ENCODE measurements at places on chromosomes 1 and 21. TPM values are rescaled to one million over a fixed set of nuclear protein-coding genes. Genes with fewer than 3 reads are reported as not detected.

MROH9 gene
- total RNA-seq, result not detected

- no peak for DNase-seq
Measured at GRCh38 chr1:94741510-94741909, 78.6 kb upstream of the SLC44A3 start.

- DNase-seq, result no peak
Measured at GRCh38 chr1:39508266-39508665, 16.8 kb downstream of the BMP8A start.

GRCh38 chr1:78132948-78133322 lies 87.2 kb downstream of the GIPC2 start:
- DNase-seq, result no peak

S100A12 gene
- 1.2 TPM for total RNA-seq

DNA sequence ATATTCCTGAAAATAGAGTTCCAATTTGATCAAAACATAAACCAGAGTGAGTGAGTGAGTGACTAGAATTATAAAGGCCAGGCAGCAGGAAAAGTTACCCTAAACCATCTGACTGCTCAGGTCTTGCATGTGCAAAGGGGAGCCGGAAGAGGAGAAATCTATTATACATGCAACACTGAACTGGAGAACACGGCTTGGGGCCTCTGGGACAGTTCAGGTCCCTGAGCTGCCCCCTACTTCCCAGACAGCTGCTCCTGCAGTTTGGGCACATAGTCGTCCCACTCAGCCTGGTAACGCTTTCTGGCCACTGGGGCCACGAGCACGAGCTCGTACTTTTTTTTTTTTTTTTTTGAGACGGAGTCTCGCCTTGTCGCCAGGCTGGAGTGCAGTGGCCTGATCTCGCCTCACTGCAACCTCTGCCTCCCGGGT lies 40.1 kb downstream of the PTPRC start:
- no peak for DNase-seq

- peak; percentile 47 for DNase-seq
Measured at GRCh38 chr1:197868751-197869489, 33.5 kb upstream of the C1orf53 start.

DNA sequence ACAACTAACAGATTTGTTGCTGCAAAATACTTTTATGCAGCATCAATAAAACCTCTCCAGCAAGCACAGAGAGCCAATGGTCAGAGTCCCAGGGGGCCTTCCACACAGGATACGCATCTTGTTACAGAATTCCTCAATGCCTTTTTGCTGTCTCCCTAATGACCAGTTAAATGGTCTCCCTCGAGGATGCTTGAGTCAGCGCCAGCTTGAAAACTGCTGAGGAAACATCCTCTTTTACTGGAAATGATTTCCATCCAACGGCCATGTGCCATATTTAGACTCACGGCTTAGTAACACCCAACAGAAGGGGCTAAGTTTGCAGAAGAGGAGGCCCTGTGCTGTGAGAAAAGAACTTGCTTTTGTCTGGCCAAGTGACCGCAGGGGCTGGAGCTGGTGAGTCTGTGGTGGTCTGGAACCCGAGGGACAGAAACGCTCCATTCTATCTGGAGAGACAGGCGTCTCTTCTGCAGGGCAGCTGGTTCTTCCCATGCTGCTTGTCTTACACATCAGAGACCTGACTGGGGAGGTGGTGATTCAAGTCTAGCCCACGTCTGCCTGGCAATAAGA lies 496.4 kb downstream of the SETD4 start:
- no peak for DNase-seq

PLA2G2F gene
- total RNA-seq, result not detected
